ENCODE measurements at places on chromosomes 13 and 19.

DNA sequence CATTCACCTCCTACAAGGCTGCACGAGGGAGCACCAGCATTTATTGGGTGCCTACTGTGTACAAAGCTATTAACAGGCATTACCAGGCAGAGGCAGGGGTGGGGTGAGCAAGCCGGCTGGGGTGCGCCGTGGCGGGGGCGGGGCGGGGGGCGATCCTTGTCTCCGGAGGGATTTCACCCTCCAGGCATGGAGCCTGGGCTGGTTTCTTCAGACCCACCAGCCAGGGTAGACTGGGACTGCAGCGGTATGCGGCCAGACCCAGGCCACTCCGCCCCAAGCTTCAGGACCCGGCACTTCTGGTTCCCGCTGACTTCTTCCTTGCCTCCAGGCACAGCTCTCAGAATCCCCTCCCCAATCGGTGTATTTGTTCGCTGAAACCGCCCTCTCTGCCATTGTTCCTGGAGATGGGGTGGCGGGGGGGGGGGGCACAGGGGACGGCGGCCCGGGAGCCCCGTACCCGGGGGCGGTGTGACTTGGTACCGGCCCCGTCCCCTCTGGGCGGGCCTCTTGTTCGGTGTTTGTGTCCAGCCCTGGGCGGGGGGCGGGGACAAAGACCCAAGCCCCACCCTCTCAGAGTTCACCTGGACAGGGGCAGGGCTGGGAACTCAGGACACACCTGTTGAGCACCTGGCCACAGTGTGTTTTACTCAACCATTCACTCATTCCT lies 14.4 kb downstream of the TJP3 start:
- no peak for DNase-seq

DNA sequence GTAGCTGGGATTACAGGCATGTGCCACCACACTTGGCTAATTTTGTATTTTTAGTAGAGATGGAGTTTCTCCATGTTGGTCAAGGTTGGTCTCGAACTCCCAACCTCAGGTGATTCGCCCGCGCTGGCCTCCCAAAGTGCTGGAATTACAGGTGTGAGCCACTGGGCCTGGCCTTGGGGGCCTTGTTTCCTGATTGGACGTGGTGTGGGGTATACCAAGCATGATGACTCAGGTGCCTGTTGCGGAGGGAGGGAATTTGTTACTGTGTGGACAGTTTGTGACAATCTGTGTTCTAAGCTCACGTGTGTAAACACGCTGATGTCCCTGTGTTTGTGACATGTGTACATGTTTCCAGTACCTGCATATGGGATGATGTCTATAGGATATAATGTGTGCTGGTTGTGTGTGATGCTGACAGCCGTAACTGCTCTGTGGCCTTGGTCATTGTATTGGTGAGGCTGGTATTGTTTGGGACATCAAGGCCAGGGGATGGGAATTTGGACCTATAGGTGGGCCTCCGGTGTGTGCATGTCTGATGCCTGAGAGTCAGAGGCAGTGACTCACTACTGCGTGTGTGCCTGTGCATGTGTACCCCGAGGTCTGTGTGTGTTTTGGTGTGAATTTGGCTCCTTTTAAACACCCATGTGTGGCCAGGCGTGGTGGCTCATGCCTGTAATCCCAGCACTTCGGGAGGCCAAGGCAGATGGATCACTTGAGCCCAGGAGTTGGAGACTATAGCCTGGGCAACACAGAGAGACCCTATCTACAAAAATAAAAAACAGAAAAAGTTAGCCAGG lies 1.6 kb upstream of the EGLN2 start:
- no peak for DNase-seq

DNA sequence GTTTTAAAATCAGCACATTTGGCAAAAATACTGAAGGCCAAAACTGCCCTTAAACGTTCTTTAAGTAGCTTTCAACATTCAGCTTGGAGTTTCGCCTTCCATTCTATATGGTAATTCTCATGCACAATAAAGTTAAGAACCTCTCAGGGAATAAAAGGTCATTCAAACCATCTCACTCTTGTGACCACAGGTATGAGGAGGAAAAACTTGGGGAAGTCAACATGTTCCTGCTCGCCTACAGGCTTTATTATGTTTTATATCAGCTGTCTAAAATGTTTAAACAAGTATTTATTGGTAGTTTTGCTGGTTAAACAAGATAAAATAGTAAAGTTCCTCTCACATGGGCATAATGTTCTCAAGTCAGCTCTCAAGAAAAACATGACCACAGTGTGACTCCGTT lies 19.9 kb upstream of the TM9SF2 start:
- no peak for DNase-seq

DNA sequence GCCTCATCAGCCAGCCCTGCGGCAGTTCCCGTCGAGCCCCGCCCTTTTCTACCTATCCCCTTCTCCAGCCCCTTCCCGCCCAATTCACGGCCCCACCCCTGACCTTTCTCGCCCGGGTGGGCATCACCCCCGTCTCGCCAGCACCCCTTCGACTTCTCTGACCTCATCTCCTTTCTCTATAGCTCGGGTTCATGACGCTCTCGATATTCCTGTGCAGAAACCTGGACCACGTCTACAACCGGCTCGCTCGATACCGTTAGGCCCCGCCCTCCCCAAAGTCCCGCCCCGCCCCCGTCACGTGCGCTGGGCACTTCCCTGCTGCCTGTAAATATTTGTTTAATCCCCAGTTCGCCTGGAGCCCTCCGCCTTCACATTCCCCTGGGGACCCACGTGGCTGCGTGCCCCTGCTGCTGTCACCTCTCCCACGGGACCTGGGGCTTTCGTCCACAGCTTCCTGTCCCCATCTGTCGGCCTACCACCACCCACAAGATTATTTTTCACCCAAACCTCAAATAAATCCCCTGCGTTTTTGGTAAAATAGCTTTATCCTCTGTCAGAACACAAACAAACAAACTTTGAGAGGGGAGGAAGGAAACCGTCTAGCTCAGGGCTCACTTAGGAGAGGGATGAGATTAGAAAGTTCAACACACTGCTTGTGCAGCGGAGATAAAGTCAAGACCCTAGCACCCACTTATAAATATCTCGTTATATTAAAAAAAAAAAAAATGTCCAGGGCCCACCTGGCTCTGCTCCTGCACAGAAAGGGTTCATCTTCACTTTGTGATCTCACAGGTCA lies 5.1 kb downstream of the CD37 start:
- DNase-seq: no peak

DNA sequence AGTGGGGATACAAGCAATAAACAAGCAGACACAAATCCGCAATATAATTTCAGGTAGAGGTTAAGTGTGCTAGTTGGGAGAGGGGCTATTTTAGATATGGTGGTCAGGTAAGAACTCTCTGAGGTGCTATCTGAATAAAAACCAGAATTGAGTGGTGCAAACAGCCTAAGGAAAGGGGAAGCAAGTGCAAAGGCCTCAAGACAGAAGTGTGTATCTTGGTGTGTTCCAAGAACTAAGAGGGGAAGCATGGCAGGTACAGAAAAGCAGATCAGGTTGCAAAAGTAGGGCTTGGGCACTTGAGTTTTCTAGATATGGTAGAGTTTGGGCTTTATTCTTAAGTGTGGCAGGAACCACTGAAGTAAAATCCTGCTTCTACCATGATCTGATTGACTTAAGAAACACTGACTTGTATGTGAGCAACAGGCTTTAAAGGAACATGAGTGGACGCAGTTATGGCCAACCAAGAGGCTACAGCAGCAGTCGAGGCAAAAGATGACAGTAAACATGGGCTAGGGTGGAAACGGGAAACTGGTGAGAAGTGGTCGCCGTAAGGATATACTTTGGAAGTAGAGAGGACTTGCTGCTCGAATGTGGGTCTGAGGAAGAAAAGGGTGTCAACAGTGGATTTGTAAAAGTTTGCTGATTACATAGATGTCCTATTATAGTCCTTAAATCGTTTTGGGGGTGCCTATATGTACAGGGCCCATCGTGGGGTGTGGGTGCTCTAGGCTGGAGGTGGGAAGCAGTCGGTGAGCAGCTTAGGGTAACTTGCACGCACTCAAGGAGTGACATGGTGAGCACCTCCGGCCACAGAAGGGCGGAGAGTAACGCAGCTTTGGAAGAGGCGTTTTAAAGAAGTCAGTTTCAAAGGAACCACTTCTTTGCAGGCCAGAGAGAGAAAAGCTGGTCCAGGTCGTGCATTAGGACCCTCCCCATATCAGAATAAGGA lies 677 bp downstream of the TGDS start:
- DNase-seq: no peak

DNA sequence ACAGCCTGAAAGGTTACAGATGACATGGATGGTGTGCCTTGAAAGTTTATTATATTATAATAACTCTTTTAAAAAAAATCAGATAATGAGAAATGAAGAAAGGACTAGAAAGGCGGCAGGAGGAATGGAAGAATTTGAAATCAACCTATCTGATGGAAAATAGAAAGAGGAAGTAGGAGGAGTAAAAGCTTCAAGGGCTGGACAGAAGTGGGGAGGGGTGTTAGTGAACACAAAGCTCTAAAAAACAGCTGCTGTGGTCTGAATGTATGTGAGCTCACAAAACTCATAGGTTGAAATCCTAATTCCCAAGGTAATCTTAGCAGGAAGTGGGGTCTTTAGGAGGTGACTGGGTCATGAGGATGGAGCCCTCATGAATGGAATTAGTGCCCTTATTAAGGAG lies 19.5 kb downstream of the CCDC70 start:
- DNase-seq: no peak

DNA sequence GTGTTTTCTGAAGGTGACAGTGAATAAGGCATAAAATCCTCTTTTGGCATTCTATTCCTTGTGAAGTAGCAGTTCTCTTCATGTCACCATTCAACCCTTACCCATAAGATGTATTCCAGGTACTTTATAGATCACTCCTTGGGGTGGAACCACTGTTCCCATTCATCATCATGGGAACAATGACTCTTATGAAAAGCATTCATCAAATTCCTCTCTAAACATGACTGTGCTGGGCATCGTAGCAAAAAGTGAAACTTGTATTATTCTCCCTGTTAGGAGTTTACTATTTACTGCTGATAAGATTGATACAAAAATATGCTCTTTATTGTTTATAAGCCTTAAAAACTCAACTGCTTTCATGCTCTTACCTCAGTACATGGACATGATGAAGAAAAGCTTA lies 793.4 kb downstream of the LIG4 start:
- no peak for DNase-seq

DNA sequence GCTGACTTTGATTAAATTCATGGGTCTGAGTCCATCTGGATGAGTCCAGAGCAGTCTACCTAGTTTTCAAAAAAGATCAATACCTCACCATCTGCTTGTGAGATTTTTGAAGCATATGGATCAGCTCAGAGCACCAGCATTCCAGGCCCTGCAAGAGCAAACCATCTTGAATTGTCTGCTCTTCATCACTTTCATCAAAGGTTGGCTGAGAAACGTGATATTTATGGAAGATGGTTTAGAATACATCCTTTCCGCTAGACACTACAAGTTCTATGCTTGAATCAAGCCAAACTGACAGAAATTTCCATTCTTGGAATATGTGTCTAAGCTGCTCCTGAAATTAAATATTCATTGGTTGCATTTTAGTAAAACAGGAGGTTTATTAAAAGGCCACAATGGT lies 190.3 kb downstream of the KCNRG start:
- no peak for DNase-seq

DNA sequence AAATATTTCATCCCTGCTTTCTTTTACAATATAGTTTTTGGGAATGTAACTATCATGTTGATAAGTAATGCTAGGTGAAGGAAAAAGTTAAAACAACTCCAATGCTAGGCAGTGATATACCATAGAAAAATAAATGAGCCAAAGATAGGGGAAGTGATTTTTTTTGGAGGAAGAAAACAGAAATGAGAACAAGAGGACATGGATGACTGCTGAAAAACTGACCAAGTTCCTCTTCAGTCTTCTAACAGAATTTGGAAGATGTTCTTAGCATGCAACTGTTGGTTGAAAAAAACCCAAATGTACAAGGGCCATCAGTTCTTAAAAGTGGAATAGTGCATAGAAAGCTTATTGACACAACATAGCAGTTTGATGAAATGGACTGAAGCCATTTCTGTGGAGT lies 262.5 kb upstream of the STARD13 start:
- DNase-seq: no peak

DNA sequence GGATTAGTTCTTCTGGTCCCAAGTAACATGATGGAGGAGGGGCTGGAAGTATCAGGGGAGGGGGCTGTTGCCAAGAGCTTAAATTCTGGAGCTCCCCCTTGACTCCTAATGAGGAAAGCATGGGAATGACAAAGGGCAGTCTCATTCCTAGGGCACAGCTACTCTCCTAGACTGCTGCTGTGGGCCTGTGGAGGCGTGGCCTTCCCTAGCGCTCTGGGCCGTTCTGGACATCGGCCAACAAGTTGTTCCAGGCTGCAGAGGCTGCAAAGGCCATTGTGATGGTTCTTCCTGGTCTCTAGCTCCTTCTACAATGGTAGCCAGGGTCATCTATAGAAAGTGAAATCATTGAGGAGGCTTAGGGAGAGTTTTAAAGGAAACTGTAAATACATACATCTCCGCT lies 916.6 kb downstream of the DIAPH3 start:
- no peak for DNase-seq

- no peak for DNase-seq
Measured at GRCh38 chr13:30763786-30764413, 28.6 kb downstream of the ALOX5AP start.

GRCh38 chr19:13644645-13645044 lies 119.7 kb upstream of the MRI1 start:
- no peak for DNase-seq

- DNase-seq: no peak
Measured at GRCh38 chr13:95391362-95391761, 90.1 kb upstream of the ABCC4 start.

GRCh38 chr19:9645472-9645871 lies 24.4 kb upstream of the ZNF561 start:
- no peak for DNase-seq

DNA sequence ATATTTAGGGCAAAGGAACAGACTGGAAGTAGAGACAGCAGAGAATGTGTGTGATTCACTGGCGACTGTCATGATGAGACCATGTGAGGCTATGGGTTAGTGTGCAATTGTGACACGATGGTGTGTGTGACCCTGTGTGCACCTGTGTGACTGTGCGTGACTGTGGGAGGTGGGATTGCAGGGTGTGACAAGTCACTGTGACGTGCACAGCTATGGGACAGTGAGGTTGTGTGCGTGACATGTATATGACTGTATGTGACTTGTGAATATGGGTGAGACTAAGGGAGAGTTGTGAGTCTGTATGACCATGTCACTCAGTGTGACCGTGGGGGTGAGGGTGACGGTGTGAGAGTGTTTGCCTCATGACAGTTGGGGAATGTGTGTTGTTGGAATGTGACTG lies 3.4 kb upstream of the GIPR start:
- DNase-seq: no peak

- no peak for DNase-seq
Measured at GRCh38 chr13:89393758-89394304, 1722.7 kb downstream of the SLITRK5 start.

DNA sequence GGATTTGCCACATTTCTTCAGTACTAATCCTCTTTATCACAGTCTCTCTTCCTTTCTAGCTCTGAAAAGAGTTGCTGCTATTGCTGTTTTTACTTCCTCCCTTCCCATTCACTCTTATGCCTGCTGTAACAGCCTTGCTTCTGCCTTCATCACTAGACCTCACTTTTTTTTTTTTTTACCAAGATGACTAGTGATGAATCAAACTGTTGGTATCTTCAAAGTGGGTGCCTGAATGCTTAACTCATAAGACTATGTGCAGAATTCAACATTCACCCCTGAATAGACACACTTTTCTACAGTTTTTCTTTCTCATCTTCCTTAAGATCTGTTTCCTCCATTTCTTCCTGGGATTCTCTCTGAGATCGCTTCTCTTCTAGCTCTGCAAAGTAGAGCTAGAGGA lies 217.2 kb upstream of the HTR2A start:
- DNase-seq: no peak
